ENCODE measurements at places on chromosomes 7 and 10. TPM values are rescaled to one million over a fixed set of nuclear protein-coding genes. Genes with fewer than 3 reads are reported as not detected.

FAM221A gene
- 11.5 TPM for total RNA-seq

FXYD4 gene
- total RNA-seq: not detected

KCP gene
- 0.18 TPM for total RNA-seq

PTF1A gene
- 0.90 TPM for total RNA-seq

FAM25C gene
- not detected for total RNA-seq

AFAP1L2 gene
- 59.3 TPM for total RNA-seq

AGMO gene
- 1.5 TPM for total RNA-seq

Measured in uterus (tissue), 4 donors.